Activated CD4-positive, alpha-beta T cell treated with anti-CD3 and anti-CD28 coated beads, Interleukin-2, Interleukin-4, amounts not matched to agents 100 ng/mL and 50 ng/mL, durations not matched to agents 16 hours and 8 hours (primary cell): ENCODE measurements at places on chromosomes 7 and 10.

- no peak for DNase-seq
Measured at GRCh38 chr7:81833401-81833800, 63.6 kb upstream of the HGF start.

DNA sequence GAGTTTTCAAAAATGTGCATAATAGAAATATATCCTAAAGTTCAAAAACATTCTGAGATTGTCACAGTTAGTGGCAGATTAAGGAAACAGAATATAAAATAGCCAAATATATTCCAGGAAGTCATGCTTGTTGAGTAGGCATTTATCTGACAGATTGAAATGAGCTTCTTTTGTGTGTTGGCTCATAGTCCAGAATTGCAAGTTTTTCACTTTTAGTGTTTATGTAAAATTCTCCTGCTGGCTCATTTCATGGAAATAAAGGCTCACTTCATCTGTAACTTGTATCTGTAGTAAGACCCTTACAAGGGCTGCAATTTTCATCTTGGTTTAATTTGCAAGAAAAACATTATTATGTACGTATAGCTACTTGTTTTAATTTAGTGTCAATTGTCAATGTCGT lies 93.5 kb downstream of the MCU start:
- DNase-seq = no peak

GRCh38 chr10:76333326-76333725 lies 901.9 kb downstream of the LRMDA start:
- no peak for DNase-seq

- DNase-seq = no peak
Measured at GRCh38 chr7:144384071-144384470, 19.4 kb downstream of the NOBOX start.

GRCh38 chr7:6256109-6256483 lies 16.3 kb downstream of the CYTH3 start:
- DNase-seq = no peak
